ENCODE measurements at places on chromosomes 2 and 18.

DNA sequence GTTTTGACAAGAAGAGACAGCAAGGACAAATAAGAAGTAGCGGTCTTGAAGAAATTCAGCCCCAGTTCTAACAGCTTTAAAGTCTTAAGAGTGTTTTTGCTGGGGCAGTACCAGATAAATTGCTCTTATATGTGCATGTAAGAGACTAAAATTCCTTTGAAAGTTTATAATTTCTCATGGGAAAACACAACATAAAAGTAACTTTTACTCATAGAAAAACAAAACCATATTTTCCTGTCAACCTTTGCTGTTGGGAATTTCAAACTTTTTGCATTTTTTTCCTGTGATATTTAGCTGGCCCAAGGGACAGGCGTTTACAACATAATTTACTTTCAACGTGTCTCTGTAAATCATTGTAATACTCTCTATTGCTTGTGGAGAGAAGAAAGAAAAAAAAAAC, 767.8 kb upstream of the ZEB2 start:
- no peak for DNase-seq

DNA sequence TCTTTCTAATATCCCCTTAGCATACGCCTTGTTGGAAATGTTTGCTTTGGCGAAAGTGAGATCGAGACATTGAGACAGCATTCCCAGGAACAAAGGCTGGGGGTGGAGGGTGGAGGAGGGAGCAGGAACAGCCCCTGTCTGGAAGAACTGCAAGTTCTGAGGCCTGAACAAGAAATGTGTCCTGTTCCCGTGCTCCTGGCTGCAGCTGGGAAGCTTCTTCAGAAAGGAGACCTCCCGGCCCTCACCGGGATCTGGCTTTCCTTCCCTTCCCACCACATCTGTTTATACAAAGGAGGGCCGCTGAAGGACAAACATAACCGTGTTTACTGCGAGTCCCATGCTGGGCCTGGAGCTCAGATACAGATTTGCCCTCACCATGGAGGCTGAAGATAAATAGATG, 35.9 kb downstream of the AFF3 start:
- DNase-seq = no peak

GRCh38 chr2:159086342-159086741, 117.9 kb downstream of the TANC1 start:
- no peak for DNase-seq

GRCh38 chr2:100247256-100248043, 74.9 kb downstream of the LONRF2 start:
- no peak for DNase-seq

GRCh38 chr2:42922293-42922692, 129.9 kb upstream of the HAAO start:
- no peak for DNase-seq

DNA sequence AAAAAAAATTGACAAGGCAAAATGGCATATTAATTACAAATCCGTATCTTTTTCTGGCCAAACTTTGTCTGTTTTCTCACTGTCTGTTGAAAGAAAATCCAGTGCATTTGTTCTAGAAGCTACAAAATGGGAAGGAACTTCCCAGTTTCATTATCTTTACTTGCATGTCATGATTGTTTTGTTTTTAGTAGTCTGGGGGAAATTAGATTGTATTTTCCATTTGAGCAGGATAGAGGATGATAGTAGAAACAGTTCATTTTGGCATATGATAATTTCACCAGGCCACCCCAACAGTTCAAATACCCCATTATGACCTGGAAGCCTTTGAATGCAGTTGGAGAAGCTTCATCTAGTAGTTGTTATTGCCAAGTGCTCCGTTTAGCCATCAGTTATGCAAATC, 77.5 kb upstream of the RANBP2 start:
- no peak for DNase-seq

- DNase-seq = peak; percentile 96
Observed at GRCh38 chr2:676647-677055, 555 bp downstream of the TMEM18 start.

DNA sequence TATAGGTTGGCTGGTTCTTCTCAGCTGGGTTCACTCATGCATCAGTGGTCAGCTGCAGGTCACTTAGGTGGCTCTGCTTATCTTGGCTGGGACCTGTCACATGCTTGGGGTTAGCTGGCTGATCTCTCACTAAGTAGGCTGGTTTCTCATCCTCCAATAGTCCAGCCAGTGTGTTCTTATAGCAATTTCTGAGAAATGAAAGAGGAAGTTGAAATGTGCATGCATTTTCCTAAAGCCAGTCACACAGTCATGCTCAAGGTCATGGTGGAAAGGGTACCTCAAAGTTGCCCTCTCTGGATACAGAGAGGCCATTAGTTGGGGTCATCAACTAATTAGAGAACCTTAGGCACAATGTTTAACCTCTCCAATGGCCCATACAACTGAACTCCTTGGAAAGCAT, 64.4 kb downstream of the KLHL29 start:
- DNase-seq = no peak

DNA sequence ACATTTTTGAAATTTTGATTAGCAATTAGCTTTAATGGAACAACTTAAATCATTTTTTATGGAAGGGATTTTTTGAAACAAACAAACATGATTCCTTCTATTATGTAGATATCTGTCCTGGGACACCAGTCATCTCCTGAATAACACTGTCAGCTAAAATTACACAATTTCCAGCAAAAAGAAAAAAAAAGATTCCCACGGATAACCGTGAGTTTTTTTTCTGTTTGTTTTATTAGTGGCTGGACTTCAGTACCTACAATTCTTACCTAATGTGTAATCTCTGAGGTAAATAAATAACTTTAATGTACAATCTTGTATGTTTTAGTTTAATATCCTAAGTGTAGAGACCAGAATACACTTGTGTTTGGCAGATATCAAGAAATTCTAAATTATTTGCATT, 126.6 kb upstream of the KYNU start:
- DNase-seq = no peak

- DNase-seq = no peak
Observed at GRCh38 chr2:65482971-65483370, 50.6 kb upstream of the SPRED2 start.

DNA sequence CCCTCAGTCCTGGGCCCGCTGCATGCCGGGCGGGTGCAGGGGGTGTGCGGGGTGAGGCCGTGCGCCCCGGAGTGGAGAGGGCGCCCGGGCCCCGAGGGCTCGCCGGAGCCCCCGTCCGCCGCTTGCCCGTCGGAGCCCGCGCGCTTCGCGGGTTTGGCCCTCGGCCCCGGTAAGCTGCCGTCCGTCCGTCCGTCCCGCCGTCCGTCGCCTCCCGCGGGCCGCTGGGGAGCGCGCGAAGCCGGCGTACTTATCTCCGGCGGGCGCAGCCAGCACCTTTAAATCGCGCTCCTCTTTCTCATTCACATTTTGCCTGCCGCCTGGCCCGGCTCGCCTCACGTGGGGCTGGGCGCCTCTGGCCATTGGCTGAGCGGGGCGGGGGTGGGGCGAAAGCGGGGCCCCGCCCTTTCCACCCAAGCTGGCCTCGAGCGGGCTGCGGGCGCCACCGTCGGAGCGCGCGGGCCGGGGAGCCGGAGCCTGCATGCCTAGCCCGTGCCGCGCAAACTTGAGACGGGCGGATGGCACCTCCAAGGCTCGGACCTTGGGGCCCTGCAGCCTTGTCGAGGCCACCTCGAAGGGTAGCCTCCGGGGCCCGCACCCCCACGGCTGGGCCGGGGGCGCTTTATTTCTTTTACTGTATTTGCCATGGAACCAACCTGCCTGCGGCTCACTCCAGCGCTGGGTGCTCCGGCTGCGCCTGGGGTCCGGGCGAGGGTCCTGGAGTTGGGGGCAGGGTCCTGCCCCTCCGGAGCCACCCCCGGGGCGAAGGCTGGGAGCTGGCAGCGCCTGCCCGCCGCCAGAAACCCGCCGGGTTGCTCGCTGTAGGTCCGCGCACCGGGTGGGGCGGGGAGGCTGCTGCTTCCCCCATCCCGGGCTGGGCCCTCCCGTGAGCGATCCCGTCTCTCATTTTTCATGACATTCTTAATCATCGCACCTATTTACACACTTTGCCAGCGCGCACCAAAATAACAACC, at the start of gene GBX2:
GBX2 (minus strand) TSS at position 277 of the 971 bp plus-strand sequence. CDS start 415 bp downstream, outside the sequence.
- no peak for DNase-seq

DNA sequence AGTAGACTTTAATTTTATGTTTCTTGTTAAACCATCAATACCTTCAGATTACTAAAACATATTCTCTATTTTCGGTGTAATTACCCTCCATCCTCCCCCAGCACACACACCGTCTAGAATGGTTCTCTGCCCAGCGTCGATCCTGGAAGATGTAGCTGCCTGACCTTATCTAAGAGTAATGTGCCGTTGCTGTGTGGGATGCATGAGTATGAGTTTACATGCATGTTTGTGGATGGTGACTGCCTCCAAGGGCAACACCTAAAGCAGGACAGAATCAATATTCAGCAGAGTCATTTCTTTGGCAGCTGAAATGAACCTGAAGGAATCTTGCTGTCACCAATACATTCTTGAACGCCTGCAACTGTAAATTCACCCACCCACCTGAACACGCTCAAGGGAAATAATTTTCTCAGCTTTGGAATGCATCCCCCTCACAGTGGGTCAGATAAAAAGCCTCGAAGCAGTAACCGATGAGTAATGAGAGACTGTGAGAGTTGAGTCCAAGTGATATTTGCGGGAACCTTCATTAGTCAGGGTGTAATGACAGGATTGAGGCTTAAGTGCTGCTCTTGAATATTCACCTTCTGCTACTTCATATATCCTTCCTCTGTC, 155.8 kb upstream of the RND3 start:
- DNase-seq = no peak

GRCh38 chr18:6406075-6406909, 8.4 kb downstream of the L3MBTL4 start:
- no peak for DNase-seq

- DNase-seq = no peak
Observed at GRCh38 chr2:224442071-224442967, 40.4 kb upstream of the FAM124B start.

DNA sequence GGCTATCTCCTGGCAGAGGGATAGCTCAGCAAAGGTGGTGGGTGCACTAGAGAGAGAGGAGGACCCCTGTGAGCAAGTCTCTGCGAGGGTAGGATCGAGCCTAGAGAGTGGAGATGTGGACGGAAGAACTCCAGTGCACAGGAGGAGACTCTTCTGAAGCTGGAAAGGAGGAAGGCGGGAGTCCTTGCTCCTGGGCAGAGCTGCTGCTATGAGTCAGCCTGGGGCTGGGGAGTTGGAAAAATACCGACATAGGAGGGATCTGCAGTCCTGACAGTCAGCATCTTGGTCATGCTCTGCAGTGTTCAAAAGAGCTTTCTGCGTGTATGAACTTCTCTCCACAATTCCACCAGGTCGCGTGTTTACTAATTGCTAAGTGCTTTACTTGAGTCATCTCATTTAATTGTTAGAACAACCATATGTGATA, 233.8 kb downstream of the LDLRAD4 start:
- no peak for DNase-seq

DNA sequence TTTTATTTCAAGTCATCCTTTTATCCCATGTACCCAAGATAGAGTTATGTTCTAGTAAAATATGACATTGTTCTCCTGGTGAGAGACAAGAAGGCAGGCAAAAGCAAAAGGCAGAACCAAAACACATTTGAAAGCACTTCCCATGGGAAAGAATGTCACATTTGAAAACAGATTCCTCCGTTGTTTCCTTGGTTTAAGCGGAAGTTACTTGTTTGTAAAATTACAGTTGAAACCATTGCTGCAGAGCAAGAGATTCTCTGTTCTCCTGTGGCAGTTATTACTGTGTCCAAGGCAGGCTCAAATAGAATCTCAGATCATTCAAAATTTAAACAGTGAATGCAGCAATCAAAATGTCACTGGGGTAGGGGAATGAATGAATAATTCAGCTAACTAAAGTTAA, 149.6 kb downstream of the MTCL1 start:
- DNase-seq = no peak

GRCh38 chr18:48418539-48419276, 9.5 kb upstream of the ZBTB7C start:
- no peak for DNase-seq

DNA sequence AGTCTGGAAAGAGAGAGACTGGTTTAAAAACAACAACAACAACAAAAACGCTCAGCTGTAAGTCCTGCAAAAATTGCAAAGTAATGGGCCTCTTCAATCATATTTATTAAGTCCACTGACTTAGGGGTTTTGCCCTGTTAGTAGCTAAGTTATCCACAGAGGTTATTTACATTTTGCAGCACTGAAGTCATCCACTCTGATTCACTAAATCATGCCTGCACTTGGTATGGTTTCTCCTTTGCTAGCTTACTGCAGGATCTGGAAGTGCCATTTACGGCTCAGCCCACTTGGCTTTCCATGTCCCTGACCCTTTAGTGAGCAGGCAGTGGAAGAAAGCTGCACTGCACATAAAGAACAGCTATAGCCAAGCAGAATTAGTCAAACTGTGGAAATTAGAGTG, 484.4 kb downstream of the NRXN1 start:
- no peak for DNase-seq

DNA sequence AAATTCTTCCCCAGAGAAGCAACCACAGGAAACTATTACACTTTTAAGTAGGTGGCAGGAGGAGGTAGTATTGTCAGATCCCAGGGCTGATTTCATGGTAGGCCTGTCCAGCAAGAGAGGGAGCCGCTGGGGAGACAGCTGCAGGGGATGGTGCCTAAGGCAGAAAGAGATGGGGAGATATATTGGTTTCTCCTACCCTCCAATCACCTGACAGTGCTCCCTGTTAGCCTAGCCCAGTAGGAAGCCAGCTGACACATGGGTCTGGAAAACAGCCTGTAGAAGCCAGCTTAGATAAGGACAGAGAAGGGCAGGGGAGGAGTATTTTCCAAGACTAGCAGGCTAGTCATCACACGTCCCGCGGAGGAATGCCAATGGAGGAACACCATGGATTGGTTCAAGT, 8.2 kb upstream of the SPOPL start:
- no peak for DNase-seq

GRCh38 chr18:7079231-7079630, 38.4 kb downstream of the LAMA1 start:
- DNase-seq = no peak

DNA sequence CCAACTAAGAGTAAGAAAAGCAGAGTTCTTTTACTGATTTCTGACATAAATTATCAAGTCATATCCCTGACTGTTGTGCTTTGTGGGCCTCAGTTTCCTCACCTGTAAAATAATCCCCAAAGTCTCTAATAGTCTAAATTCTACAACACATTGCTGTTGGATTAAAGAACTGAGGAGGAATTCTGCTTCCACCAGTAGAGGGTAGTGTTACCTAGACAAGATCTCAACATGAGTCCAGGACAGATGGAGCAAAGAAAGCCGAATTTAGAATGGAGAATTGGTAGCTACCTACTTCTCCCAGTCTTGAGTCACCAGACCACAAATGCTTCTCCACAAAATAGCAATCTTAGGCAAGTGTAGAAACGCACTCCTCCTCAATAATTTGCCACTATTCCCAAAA, 462.5 kb upstream of the FSHR start:
- DNase-seq = no peak
